CD8-positive, alpha-beta memory T cell (primary cell): ENCODE measurements at places on chromosomes 7 and 10. TPM values are rescaled to one million over a fixed set of nuclear protein-coding genes. Genes with fewer than 3 reads are reported as not detected.

DNA sequence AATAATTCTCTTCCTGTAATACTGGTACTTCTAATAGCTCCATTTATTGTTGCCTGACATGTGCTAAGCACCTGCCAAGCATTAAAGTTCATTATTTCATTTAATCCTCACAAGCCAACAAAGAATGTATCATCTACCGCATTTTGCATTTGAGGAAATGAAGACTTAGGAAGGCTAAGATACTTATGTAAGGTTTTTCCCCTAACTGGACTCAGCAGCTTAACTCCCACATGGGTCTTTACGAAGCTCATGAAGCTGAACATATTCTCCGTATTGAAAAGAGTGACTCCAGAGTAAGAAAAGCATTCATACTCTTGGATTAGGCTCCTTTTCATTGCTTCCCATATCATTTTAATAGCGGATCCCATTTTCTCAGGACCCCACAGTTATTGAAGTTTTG lies 155.7 kb upstream of the TMEM72 start:
- H3K27ac ChIP-seq: no peak overlapping the region
- no peak overlapping the region for H3K4me3 ChIP-seq
- no peak for DNase-seq
- no peaks in the 10 kb centered on the region for H3K4me1 ChIP-seq

DNA sequence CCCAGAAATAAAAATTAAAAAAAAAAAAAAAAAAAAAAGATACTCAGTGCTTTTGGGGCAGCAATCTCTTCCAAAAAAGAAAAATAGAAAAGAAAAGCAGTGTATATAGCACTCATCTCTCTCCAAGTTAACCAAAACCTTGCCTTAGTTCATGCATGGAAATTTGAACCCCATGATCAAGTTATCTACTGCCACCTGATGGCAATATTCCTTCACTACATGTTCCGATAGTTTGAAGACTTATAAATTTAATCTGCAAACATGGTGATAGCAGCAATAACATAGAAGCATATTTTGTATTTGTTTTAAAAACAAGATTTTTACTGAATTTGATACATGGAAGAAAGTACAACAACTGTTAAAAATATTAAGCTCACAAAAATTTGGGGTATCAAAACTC lies 48.6 kb upstream of the SLIT1 start:
- peaks cover 1% of the 10 kb centered on the region for H3K36me3 ChIP-seq
- no peaks in the 10 kb centered on the region for H3K27me3 ChIP-seq
- DNase-seq: no peak
- H3K27ac ChIP-seq: no peak overlapping the region

SND1 gene
- polyA plus RNA-seq: 121 TPM

DNA sequence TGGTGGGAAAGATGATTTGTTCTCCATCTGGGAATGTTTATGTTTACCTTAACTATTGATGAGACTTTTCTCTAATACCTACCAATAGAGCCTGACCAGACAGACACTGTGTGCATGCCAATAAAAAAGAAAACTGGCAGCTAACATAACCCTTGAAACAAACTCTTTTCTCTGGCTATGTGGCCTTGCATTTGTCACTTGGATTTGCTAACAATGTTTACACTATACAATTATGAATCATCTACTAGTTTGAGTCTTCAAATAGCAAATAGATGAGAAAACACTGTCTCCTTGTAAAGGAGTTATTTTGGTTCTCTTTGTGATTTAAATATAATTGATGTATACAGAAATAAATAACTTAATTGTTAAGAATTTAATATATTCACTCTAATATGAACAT lies 273.1 kb downstream of the SEMA3D start:
- H3K4me3 ChIP-seq: no peak overlapping the region
- DNase-seq: no peak
- no peak overlapping the region for H3K27ac ChIP-seq

RAB19 gene
- 2.0 TPM for polyA plus RNA-seq

FXYD4 gene
- not detected for polyA plus RNA-seq

- H3K4me3 ChIP-seq: no peak overlapping the region
- no peaks in the 10 kb centered on the region for H3K36me3 ChIP-seq
- no peaks in the 10 kb centered on the region for H3K27me3 ChIP-seq
- H3K4me1 ChIP-seq: no peaks in the 10 kb centered on the region
Observed at GRCh38 chr10:112784022-112784461, 166.0 kb upstream of the TCF7L2 start.

GRCh38 chr10:103583871-103584215 lies 90.3 kb downstream of the NEURL1 start:
- no peaks in the 10 kb centered on the region for H3K36me3 ChIP-seq
- H3K27ac ChIP-seq: peak overlapping the region; percentile 56
- no peak for DNase-seq
- peak overlapping the region; percentile 64 for H3K4me3 ChIP-seq
- no peaks in the 10 kb centered on the region for H3K27me3 ChIP-seq
- peaks cover 9% of the 10 kb centered on the region for H3K4me1 ChIP-seq

GRCh38 chr7:124996778-124997177 lies 67.2 kb upstream of the POT1 start:
- H3K27ac ChIP-seq: no peak overlapping the region
- DNase-seq: no peak
- H3K4me3 ChIP-seq: no peak overlapping the region
- no peaks in the 10 kb centered on the region for H3K4me1 ChIP-seq
- no peaks in the 10 kb centered on the region for H3K36me3 ChIP-seq

GRCh38 chr10:109205929-109206585 lies 717.3 kb downstream of the XPNPEP1 start:
- no peaks in the 10 kb centered on the region for H3K4me1 ChIP-seq
- no peaks in the 10 kb centered on the region for H3K27me3 ChIP-seq
- H3K4me3 ChIP-seq: no peak overlapping the region

GRCh38 chr7:155298288-155298833 lies 683 bp downstream of the INSIG1 start:
- no peak for DNase-seq
- H3K4me3 ChIP-seq: peak overlapping the region; percentile 67
- peak overlapping the region; percentile 92 for H3K27ac ChIP-seq

NOD1 gene
- 8.8 TPM for polyA plus RNA-seq

- H3K27me3 ChIP-seq: no peaks in the 10 kb centered on the region
- H3K4me1 ChIP-seq: peaks cover 59% of the 10 kb centered on the region
- DNase-seq: no peak
- H3K4me3 ChIP-seq: peak overlapping the region; percentile 79
- peak overlapping the region; percentile 60 for H3K27ac ChIP-seq
- peaks cover 30% of the 10 kb centered on the region for H3K36me3 ChIP-seq
Observed at GRCh38 chr7:150686030-150686631, 625 bp downstream of the GIMAP2 start.

DNA sequence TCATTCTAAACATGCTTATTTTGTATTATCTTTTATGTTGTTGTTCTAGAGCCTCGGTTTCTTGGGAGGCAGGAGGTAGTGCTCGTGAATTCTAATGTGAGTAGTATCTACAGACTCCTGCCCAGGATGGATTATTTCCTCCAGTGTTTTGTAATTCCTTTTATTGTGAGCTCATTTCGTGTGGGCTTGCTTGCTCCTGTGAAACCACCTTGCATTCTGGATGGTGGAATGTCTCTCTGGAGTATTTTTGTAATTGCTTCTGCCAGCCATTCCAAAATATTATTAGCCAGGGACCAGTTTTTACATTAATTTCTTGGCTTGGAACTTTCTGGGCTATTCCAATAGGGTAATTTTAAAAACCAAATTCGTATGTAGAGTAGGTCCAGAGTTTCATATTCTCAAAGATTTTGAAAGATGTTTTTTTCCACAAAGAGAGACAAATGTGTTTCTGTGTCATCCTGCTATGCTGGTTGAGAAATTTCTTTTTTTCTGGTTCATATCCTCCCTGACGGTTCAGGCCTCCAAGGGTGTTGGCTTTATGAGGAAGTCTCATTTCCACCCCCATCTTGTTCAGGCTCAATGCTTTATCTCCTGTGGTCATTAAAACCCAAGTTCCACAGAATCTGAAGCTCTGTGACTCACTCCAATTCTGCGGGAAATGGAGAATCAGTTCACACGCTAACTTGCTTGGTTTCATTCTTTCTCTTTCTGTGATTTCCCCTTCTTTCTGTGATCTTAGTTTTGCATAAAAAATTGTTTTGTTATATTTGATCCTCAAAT lies 41.7 kb upstream of the CALD1 start:
- no peak overlapping the region for H3K4me3 ChIP-seq
- no peaks in the 10 kb centered on the region for H3K36me3 ChIP-seq
- H3K27ac ChIP-seq: no peak overlapping the region

NPTX2 gene
- 0.16 TPM for polyA plus RNA-seq

DNA sequence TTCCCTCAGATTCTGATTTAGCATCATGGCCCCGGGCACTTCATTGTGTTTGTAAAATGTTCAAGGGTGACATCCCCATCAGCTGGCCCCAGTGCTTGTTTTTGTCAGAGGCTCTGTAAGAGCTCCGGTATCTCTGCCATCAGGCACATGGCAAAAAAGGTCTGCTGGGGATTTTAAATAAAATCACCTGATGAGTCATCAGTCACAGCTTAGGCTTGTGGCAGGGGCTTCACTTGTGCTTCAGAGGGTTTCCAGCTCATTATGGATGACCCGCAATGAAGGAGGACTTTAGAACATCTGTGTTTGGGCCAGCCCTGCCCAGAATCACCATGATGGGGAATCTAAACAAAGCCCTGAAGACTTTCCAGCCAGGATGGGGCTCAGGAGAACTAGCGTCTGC lies 259.9 kb downstream of the ZEB1 start:
- no peak overlapping the region for H3K4me3 ChIP-seq
- no peak for DNase-seq

DNA sequence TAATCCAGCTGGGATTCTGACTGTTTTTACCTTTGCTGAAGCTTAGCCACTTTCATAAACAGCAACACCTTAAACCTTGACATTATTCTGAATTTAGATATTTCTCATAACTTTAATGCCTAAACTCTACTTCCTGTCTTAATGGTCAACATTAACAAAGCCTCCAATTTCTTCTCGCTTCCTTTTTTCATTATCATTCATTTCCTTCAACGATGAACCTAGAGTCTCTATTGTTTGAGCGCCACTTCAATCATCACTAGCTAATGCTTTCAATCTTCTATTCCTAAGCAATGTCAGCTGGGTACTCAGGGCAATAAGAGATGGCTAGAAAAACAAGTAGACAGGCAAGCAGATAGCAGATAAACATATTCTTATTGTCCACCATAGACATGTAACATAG lies 96.6 kb upstream of the TMEM196 start:
- no peaks in the 10 kb centered on the region for H3K4me1 ChIP-seq
- no peaks in the 10 kb centered on the region for H3K27me3 ChIP-seq
- no peak for DNase-seq
- no peaks in the 10 kb centered on the region for H3K36me3 ChIP-seq
- no peak overlapping the region for H3K4me3 ChIP-seq
- no peak overlapping the region for H3K27ac ChIP-seq

- no peak overlapping the region for H3K4me3 ChIP-seq
- no peaks in the 10 kb centered on the region for H3K27me3 ChIP-seq
- no peak for DNase-seq
- peak overlapping the region; percentile 43 for H3K27ac ChIP-seq
- no peaks in the 10 kb centered on the region for H3K4me1 ChIP-seq
Observed at GRCh38 chr10:5466451-5467206, 32.7 kb downstream of the CALML5 start.

- H3K36me3 ChIP-seq: no peaks in the 10 kb centered on the region
- no peak overlapping the region for H3K4me3 ChIP-seq
- H3K27me3 ChIP-seq: no peaks in the 10 kb centered on the region
- DNase-seq: no peak
Observed at GRCh38 chr10:71684356-71685173, 35.0 kb downstream of the C10orf105 start.

GRCh38 chr10:48253970-48254657 lies 20.4 kb downstream of the FRMPD2 start:
- H3K36me3 ChIP-seq: no peaks in the 10 kb centered on the region
- no peak overlapping the region for H3K4me3 ChIP-seq
- no peaks in the 10 kb centered on the region for H3K4me1 ChIP-seq
- DNase-seq: no peak
- no peaks in the 10 kb centered on the region for H3K27me3 ChIP-seq

DNA sequence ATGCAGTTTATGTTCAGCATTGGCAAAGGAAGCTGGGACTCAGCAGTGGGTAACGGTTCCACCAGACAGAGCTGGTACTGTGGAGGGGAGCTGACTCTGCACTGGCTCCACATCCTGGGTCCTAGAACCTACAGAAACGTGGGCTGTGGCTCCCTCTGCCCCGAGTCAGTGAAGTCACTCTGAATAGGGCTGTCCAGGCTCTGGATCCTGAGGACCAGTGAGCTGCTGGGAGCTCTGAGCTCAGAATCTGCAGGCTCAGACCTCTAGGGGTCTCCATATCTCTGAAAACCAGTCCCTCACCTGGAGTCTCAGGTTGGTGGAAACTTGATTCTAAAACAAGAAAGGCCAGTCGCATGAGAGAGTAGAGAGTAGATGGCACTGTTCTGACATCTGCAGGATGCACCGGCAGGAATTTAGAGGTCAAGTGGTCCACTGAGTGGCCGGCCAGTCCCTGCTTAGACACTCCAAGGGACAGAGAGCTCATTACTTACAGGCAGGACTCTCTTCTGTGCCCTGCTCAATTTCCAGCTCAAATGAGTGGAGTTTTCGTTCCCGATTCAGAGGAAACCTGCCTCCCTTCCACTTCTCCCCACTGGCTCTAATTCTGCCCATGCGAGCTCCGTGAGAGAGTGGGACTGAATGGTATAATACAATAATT lies 18.6 kb downstream of the NPFFR1 start:
- H3K27me3 ChIP-seq: no peaks in the 10 kb centered on the region
- no peaks in the 10 kb centered on the region for H3K36me3 ChIP-seq
- H3K4me1 ChIP-seq: no peaks in the 10 kb centered on the region

- H3K27me3 ChIP-seq: no peaks in the 10 kb centered on the region
- H3K4me1 ChIP-seq: peaks cover 23% of the 10 kb centered on the region
- no peak for DNase-seq
- H3K36me3 ChIP-seq: no peaks in the 10 kb centered on the region
- H3K27ac ChIP-seq: no peak overlapping the region
Observed at GRCh38 chr10:62852961-62853702, 37.0 kb upstream of the EGR2 start.

GRCh38 chr7:108094933-108095710 lies 35.0 kb downstream of the LAMB4 start:
- H3K4me3 ChIP-seq: no peak overlapping the region
- DNase-seq: no peak
- H3K27ac ChIP-seq: no peak overlapping the region
- H3K4me1 ChIP-seq: no peaks in the 10 kb centered on the region

PGAM1 gene
- polyA plus RNA-seq: 309 TPM

DNA sequence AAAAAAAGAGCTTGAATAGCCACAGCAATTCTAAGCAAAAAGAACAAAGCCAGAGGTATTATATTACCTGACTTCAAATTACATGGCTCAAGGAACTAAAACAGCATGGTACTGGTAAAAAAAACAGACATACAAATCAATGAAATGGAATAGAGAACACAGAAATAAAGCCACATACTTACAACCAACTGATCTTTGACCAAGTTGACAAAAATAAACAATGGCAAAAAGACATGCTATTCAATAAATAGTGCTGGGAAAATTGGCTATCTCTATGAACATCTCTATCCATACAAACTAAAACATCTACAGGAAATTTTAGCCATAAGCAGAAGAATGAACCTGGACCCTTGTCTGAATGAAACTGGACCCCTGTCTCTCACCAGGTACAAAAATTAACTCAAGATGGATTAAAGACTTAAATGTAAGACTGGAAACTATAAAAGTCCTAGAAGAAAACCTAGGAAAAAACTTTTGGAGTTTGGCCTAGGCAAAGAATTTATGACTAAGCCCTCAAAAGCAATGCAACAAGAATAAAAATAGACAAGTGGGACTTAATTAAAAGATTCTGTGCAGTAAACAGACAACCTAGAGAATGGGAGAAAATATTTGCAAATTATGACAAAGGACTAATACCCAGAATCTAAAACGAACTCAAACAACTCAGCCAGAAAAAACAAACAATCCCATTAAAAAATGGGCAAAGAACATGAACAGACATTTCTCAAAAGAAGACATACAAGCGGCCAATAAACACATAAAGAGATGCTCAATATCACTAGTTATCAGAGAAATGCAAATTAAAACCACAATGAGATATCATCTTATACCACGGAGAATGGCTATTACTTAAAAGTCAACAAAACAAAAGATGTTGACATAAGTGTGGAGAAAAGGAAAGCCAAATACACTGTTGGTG lies 72.8 kb upstream of the DDC start:
- H3K27ac ChIP-seq: no peak overlapping the region
- H3K4me3 ChIP-seq: no peak overlapping the region
